Pons (tissue), 1 donor: ENCODE measurements at places on chromosomes 16 and 17.

- no peak for DNase-seq
Measured at GRCh38 chr16:10849736-10850477, 27.1 kb upstream of the CIITA start.

GRCh38 chr16:54977211-54977610, 46.5 kb downstream of the IRX5 start:
- no peak for DNase-seq

GRCh38 chr17:72730077-72730476, 362.4 kb downstream of the SLC39A11 start:
- no peak for DNase-seq

DNA sequence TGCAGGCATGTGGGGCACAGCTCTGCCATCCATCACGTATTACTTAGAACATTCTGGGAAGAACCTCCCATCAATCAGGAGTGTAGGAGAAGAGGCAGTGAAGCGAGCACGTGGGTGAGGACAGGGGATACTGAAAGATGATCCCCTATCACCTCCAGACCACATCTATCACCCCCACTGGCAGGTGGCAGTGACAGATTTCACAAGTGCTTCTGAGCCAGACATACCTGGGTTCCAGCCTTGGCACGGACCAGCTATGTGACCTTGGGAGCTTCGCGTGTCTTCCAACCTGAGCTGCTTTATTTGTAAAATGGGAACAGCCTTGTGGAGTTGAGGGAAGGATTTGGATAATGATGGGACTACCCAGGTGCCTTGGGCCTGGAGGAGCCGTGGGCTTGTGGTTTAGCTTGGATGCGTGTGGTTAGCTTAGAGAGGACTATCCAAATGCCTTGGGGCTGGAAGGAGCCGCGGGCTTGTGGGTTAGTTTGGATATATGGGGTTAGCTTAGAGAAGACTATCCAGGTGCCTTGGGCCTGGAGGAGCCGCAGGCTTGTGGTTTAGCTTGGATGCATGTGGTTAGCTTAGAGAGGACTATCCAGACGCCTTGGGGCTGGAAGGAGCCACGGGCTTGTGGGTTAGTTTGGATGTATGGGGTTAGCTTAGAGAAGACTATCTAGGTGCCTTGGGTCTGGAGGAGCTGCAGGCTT, 206.4 kb downstream of the ENGASE start:
- no peak for DNase-seq

GRCh38 chr17:55124730-55125360, 139.9 kb upstream of the HLF start:
- DNase-seq: no peak

GRCh38 chr17:32609884-32610650, 123.3 kb downstream of the CDK5R1 start:
- DNase-seq: no peak

DNA sequence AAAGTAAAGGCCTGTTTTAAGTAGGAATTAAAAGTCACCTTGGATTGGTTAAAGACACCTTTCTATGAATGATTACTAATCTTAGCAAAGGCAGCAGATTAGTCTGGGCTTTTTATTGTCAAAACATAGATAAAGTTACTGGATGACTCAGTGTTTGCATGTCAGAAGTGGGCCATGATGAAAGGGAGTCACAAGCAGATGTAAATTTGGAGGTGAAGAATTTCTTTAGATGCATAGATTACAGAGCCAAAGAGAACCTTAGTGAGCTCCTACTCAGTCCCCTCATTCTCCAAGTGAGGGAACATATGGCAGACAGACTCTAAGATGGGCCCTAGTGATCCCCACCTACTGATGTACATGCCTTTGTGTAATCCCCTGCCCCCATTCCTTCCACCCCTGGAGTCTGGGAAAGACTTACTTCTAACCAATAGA, 124.5 kb downstream of the HS3ST3A1 start:
- DNase-seq: no peak

GRCh38 chr16:6157806-6158205, 1060.2 kb upstream of the EEF2KMT start:
- DNase-seq: no peak

- DNase-seq: no peak
Measured at GRCh38 chr16:1553946-1554825, 20.7 kb downstream of the TMEM204 start.

DNA sequence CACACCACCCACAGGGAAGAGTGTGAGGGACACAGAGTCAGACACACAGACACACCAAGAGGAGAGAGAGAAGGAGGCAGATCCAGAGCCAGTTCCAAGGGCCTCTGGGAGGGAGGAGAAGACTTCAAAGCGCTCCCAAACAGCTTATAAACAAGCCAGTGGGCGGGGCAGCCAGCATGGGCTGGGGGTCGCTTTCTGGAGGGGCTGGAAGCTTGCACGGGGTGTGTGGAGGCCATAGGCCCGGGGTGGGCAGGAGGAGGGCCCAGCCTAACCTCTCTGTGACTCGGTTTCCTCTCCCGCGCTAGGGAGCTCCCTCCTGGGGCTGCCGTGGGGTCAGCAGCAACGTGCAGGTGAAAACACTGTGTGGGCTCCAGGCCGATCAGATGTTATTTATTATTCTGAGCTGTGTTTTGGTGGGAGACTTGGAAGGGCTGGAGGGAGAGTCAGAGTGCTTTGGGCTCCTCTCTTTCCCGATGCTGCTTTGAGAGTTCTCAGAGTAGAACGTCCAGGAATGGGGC, 2.5 kb upstream of the WFIKKN2 start:
- DNase-seq: no peak

- no peak for DNase-seq
Measured at GRCh38 chr17:65017207-65017774, 39.2 kb downstream of the GNA13 start.

DNA sequence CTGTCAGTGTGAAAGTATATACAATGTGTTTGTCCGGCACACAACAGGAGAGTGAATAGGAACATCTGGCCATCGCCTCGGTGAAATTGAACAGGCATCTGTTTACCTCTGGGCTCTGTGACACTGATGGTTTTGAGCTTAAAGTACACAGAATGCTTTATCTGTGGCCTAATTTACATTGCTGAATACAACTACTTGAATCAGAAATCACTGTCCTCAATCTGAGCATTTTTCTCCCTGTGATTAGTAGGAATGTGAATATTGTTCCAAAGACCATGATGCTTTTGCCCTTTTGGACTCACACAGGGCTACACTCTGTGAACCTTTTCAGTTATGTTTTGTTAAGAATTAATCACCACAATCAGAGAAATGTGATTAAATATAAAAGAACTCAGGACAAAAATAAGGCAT, 323.0 kb upstream of the TBX2 start:
- DNase-seq: peak; percentile 17

- DNase-seq: no peak
Measured at GRCh38 chr17:33567223-33567622, 274.1 kb upstream of the ASIC2 start.

DNA sequence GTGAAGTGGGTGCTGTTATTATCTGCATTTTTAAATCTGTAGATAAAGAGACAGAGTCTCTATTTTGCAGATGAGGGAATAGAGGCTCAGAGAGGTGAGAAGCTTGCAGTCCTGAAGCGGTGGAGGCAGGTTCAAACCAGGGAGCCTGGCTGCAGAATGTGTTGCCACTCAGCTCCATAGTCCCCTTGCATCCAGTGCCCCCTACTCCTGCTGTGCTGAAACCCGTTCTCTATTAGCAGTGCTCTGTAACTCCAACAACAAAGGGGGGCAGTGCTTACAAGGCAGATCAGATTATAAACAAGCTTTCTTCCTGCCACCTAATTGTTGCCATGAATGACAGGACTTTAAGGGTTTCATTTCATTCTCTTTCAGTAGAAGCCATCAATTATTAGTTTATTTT, 118.1 kb upstream of the CACNG3 start:
- no peak for DNase-seq

GRCh38 chr16:49693445-49693844, 162.5 kb downstream of the ZNF423 start:
- DNase-seq: no peak

- DNase-seq: no peak
Measured at GRCh38 chr16:66933776-66934137, 445 bp downstream of the CIAO2B start.

DNA sequence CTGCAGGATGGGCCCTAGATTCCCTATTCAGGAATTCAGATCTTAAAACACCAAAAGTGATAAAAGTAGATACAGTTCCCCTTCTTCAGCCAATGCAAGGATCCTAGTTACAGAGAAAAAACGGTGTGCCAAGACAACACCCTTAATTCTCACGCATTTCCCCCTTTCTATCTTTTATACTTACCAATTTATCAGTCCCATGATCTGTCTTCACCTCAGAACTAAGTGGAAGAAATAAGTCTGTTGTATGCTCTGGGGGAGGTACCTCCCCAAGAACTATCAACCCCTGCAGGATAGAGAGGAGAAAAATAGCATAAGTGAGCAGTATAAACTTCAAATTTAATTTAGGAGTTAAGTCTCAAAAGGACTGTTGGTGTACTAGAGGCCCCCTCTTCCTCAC, 83.2 kb downstream of the STH start:
- no peak for DNase-seq

GRCh38 chr17:47324224-47325020, 667 bp downstream of the EFCAB13 start:
- DNase-seq: peak; percentile 24

- peak; percentile 91 for DNase-seq
Measured at GRCh38 chr17:27236717-27237315, 57.1 kb upstream of the WSB1 start.

DNA sequence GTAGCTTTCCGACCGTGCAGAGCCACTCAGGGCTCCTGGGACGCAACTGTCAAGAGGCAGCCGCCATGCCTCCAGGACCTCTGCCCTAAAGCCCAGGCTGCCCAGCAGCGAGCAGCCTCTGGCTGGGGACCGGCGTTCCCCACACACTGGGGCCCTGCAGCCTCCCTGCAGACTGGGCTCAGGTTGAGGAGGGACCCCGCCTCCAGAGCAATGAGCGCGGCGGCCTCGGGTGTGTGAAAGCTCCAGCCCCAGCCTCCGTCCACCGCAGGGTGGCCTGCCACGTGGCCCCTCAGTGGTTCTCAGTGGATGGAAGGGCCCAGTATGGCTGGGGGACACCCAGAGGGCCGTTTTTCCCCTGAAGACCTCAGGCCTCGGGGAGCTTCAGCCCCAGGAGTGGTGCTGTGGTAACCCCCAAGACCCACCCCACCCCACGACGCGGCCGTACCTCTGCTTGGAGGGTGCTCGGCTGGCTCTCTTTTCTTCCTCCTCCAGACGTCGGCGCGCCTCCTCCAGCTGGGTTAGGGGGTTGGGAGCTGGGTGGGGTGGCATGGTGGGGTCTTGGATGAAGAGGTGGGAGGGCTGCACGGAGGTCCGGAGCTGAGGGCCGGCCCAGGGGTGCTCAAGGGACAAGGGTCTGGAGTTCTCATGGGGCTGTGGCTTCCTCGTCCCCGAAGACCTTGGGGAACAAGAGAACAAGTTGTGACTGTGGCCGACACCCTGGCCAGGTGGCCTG, 10.2 kb downstream of the PDIA2 start:
- no peak for DNase-seq
